ENCODE measurements at places on chromosomes 3 and 15. TPM values are rescaled to one million over a fixed set of nuclear protein-coding genes. Genes with fewer than 3 reads are reported as not detected.

The ACTR8 gene
- 22.6 TPM for total RNA-seq

The UBP1 gene
- 73.8 TPM for total RNA-seq

The NEDD4 gene
- total RNA-seq = 19.3 TPM

The CHL1 gene
- 34.8 TPM for total RNA-seq

The SCN5A gene
- under 0.01 TPM for total RNA-seq

DNA sequence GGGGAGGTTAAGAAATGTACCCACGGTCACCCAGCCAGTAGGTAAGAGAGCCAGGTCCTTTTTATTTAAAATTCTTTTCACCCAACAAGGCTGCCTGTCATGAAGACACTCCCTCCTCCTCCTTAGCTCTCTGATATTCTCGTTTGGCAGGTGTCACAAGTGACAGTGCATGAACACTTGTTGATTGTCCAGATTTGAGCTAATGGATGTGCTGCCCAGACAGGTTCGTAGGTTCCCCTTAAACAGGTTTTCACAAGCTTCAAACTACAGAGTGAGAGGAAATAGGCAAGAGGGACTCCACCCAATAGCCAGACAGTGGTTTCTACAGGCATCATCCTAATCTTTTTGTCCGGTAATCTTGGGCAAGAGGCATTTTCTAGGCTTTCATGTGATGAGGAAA lies 32.2 kb downstream of the ATP13A4 start:
- no peaks in the 10 kb centered on the region for H3K36me3 ChIP-seq
- H3K4me1 ChIP-seq = no peaks in the 10 kb centered on the region
- no peak overlapping the region for H3K27ac ChIP-seq
- peak; percentile 30 for DNase-seq

GRCh38 chr3:63343674-63344073 lies 65.6 kb downstream of the SYNPR start:
- peak; percentile 40 for DNase-seq
- H3K27ac ChIP-seq = no peak overlapping the region
- H3K4me1 ChIP-seq = no peaks in the 10 kb centered on the region

- H3K4me3 ChIP-seq = no peak overlapping the region
- H3K27ac ChIP-seq = no peak overlapping the region
- H3K36me3 ChIP-seq = peaks cover 1% of the 10 kb centered on the region
- H3K27me3 ChIP-seq = no peaks in the 10 kb centered on the region
- peak; percentile 35 for DNase-seq
These were observed 48.0 kb upstream of the TSPAN3 start for GRCh38 chr15:77118882-77119321.

DNA sequence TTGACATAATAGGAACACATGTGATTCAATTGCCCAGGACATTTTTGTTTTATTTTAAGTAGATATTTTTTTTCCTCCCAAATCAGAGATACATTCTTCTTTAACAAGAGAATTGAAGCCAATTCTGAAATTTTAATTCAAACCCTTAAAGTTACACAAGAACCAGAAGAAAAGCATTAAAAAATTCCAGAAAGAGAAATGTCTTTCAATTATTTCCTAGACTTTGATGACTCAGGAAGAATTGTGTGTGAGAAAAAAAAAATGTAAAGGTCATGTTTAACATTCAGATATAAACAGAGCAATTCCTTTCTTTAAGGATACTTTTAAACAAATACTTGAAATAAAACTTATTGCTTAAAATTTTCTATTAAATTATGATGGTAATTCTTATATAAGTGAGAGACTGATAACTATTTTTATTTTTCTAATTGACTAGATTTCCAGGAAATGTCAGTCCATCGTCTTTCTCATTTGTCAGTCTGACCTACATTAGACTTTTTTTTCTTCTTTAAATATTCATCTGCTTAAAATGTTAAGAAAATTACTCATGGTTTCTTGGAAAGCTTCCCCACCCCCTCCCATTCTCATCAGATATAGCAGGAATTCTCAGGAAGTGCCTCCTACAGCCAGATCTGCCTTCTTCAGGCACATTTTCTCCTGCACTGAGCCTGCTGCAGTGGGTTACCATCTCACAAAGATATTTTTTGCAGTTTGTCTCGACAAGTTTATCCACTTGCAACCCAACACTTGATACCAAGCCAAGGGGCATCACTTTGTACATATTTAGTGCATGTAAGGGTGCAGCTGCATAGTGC lies 261.8 kb upstream of the CBLB start:
- H3K4me3 ChIP-seq = no peak overlapping the region
- H3K27me3 ChIP-seq = no peaks in the 10 kb centered on the region
- H3K4me1 ChIP-seq = no peaks in the 10 kb centered on the region
- H3K36me3 ChIP-seq = no peaks in the 10 kb centered on the region

- H3K4me1 ChIP-seq = no peaks in the 10 kb centered on the region
- H3K4me3 ChIP-seq = no peak overlapping the region
- no peaks in the 10 kb centered on the region for H3K27me3 ChIP-seq
- H3K36me3 ChIP-seq = no peaks in the 10 kb centered on the region
These were observed 93.0 kb upstream of the P3H2 start for GRCh38 chr3:190213727-190214126.

DNA sequence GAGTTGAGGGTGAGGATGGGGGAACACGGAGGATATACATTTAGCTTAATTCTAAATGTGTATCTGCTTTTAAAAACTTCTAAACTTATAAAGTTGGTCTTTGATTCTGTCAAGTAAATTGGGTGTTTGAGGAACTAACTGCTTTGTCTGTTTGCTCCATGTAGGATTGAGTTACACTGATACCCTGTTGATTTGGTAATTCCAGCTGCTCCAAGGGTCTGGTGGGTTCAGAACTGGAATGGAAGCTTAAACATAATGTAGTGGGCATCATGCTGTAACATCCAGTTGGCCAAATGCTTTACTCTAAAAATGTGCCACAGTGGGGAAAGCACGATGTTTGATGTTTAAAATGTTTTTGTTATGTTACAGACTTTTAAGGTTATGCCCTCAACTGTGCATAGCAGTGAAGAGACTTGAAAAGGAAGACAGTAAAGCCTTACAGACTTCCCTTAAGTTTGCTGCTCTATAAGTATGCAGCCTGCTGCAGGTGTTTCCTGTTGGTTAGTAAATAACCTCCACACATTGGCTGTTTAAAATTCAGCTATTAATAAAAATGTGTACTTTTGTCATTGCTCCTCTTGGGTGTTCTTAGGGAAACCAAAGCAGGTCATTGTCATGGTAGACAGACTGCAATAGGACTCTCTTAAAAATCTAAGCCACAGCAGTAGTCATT lies 5.9 kb upstream of the EDEM1 start:
- H3K4me1 ChIP-seq = no peaks in the 10 kb centered on the region
- H3K27me3 ChIP-seq = no peaks in the 10 kb centered on the region
- no peaks in the 10 kb centered on the region for H3K36me3 ChIP-seq
- DNase-seq = no peak
- no peak overlapping the region for H3K27ac ChIP-seq

DNA sequence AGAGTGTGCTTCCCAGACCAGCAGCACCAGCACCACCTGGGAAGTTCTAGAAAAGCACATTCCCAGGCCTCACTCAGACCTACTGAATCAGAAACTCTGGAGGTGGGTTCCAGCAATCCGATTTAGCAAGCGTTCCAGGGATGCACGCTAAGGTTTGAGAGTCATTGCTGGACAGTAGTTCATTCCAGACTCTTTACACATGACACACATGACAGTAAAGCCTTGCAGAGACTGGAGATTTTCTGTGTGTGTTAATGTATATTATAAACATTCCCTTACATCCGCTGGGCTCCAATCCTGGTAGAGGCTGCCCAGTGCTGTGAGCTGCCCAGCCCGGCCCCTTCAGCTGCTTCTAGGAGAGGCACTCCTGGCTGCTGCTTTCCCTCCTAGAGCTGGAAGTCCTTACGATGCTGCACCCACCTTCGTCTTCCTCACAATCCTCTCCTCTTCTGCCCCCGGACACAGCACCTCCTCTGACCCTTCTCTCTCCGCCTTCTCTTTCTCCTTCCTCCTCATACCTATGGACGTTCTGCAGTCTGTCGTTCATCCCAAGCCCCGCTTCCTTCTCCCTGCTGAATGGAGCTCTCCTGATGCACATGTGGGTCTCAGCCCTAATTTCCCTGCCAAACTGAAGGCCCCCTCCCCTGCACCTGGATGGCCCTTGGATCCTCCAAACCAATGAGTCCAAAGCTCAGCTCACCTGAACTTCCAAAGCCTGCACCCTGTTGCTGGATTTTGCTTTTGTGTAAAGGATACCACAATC lies 44.4 kb downstream of the ITGA11 start:
- DNase-seq = no peak
- H3K4me1 ChIP-seq = no peaks in the 10 kb centered on the region
- no peak overlapping the region for H3K4me3 ChIP-seq
- H3K27me3 ChIP-seq = peaks cover 7% of the 10 kb centered on the region
- H3K36me3 ChIP-seq = no peaks in the 10 kb centered on the region

GRCh38 chr3:165643425-165643824 lies 193.8 kb downstream of the BCHE start:
- H3K27ac ChIP-seq = no peak overlapping the region
- H3K36me3 ChIP-seq = no peaks in the 10 kb centered on the region
- no peak for DNase-seq
- H3K27me3 ChIP-seq = no peaks in the 10 kb centered on the region

DNA sequence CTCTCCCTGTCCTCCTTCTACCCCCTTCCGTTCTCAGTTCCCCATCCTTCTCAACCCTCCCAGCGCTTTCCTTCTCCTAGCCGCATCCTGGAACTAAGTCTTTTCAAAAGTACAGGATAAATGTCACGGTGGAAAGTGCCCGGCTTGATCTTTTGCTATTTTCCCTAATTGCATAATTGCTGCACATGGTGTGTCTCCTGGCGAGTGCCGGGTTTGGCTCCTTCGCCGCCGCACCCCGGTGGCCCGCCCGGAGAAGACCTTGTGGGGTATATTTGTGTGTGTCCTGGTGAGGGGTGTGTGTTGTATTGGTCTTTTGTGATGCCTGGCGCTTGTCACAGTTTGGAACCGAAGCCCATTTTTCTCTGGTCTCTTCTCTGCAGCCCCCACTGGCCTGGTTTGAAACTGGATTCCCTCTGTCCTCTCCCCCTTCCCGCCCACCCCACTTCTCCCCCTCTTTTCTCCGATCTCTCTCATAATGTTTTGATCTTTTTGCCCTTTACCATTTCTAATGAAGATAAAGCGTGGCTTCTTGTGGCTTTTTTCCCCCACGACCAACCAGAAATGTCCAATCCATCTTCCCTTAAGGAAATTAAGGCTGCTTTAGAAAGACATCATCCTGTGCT lies 692 bp downstream of the UBE2E2 start:
- DNase-seq = peak; percentile 18
- no peaks in the 10 kb centered on the region for H3K27me3 ChIP-seq
- H3K4me1 ChIP-seq = no peaks in the 10 kb centered on the region
- peak overlapping the region; percentile 85 for H3K27ac ChIP-seq
- peak overlapping the region; percentile 85 for H3K4me3 ChIP-seq

DNA sequence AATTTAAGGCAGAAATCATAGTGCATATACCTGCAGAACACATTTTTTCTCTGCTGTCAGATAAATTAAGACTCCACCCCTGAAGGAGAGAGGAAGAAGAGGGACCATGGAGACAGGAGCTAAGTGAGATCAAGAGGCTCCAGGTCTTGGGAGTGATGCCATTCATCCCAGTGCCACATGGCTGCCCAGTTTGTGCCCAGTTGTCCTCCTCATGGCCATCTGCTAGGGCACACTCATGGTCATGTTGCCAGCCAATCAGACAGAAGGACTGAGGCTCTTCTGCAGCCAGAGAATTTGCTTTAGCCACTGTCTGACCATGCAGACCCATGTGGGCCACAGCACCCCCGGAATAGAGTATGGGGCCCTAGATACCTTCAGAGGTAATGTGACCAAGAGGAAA lies 270.5 kb upstream of the PROK2 start:
- H3K4me3 ChIP-seq = no peak overlapping the region
- H3K36me3 ChIP-seq = no peaks in the 10 kb centered on the region
- no peaks in the 10 kb centered on the region for H3K4me1 ChIP-seq
- H3K27me3 ChIP-seq = no peaks in the 10 kb centered on the region

- H3K4me1 ChIP-seq = no peaks in the 10 kb centered on the region
- no peak overlapping the region for H3K4me3 ChIP-seq
- no peak overlapping the region for H3K27ac ChIP-seq
- DNase-seq = no peak
- no peaks in the 10 kb centered on the region for H3K27me3 ChIP-seq
These were observed 590.0 kb upstream of the ADAMTS9 start for GRCh38 chr3:65277798-65278197.

GRCh38 chr3:190718097-190718496 lies 144.4 kb downstream of the GMNC start:
- no peak overlapping the region for H3K4me3 ChIP-seq
- H3K27me3 ChIP-seq = no peaks in the 10 kb centered on the region
- no peak for DNase-seq

DNA sequence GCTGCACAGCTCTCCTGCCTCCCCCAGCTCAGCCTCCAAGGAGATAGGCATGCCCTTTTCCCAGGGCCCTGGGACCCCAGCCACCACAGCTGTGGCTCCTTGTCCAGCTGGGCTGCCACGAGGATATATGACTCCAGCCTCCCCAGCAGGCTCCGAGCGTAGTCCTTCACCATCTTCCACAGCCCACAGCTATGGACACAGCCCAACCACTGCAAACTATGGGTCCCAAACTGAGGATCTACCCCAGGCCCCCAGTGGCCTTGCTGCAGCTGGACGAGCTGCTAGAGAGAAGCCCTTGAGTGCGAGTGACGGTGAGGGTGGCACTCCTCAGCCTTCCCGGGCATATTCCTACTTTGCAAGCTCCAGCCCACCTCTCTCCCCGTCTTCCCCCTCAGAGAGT lies 20.5 kb upstream of the APEH start:
- DNase-seq = no peak
- no peaks in the 10 kb centered on the region for H3K27me3 ChIP-seq
- H3K36me3 ChIP-seq = no peaks in the 10 kb centered on the region
- no peak overlapping the region for H3K27ac ChIP-seq
- no peaks in the 10 kb centered on the region for H3K4me1 ChIP-seq

DNA sequence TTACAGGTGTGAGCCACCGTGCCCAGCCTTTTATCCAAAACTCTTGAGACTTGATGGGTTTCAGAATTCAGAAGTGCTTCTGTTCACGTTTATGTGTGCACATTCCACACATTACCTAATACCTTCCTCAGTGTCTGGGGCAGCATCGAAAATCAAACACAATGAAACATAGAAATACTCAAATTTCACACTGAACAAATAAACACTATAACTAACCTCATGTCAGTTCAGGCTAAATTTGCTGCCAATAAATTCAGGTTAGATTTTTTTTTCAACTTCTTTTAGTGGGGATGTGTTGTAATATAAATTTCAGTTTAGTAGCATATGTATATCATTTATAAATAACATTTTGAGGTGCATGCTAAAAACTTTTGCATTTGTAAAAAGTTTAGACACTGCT lies 2.8 kb downstream of the EIF2AK4 start:
- peaks cover under 1% of the 10 kb centered on the region for H3K36me3 ChIP-seq
- no peaks in the 10 kb centered on the region for H3K27me3 ChIP-seq
- DNase-seq = no peak
- no peak overlapping the region for H3K4me3 ChIP-seq

- no peaks in the 10 kb centered on the region for H3K27me3 ChIP-seq
- H3K4me3 ChIP-seq = no peak overlapping the region
- H3K4me1 ChIP-seq = no peaks in the 10 kb centered on the region
- no peak overlapping the region for H3K27ac ChIP-seq
- no peak for DNase-seq
These were observed 404.8 kb upstream of the RORA start for GRCh38 chr15:61633951-61634350.
